CD4-positive, alpha-beta T cell treated with Interleukin-15 for 1 hour (primary cell): ENCODE measurements at places on chromosomes 4 and X.

DNA sequence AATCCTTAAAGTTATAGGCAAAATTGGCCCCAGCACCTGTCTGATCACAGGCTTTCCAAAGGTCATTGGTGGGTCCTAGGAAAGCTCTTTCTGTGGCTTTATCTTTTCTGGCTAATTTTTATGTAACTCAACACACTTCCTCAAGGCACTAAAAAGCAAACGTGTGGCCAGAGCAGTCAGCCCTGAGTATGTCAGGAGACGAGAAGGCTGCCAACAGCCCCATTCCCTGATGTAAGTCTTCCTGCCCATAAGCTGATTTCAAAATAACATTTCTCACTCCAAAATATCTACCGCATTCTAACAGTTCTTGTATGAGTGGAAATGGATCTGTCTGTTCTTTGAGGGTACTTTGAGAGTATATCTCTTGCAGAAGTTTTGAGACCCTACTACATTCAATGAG is 25.5 kb upstream of the FUNDC1 start:
- no peak for DNase-seq

- no peak for DNase-seq
Measured at GRCh38 chr4:184171011-184171410, 46.7 kb downstream of the ENPP6 start.

- no peak for DNase-seq
Measured at GRCh38 chr4:96776920-96777527, 937.1 kb downstream of the PDHA2 start.

DNA sequence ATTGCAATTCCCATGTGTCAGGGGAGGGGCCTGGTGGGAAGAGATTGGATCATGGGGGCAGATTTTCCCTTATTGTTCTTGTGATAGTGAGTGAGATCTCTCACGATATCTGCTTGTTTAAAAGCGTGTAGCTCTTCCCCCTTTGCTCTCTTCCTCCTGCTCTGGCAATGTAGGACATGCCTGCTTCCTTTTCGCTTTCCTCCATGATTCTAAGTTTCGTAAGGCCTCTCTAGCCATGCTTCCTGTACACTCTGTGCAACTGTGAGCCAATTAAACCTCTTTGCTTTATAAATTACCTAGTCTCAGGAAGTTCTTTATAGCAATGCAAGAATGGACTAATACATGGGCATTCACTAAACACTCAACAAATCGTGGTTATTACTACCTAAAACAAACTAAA is 37.2 kb upstream of the PAPSS1 start:
- no peak for DNase-seq

DNA sequence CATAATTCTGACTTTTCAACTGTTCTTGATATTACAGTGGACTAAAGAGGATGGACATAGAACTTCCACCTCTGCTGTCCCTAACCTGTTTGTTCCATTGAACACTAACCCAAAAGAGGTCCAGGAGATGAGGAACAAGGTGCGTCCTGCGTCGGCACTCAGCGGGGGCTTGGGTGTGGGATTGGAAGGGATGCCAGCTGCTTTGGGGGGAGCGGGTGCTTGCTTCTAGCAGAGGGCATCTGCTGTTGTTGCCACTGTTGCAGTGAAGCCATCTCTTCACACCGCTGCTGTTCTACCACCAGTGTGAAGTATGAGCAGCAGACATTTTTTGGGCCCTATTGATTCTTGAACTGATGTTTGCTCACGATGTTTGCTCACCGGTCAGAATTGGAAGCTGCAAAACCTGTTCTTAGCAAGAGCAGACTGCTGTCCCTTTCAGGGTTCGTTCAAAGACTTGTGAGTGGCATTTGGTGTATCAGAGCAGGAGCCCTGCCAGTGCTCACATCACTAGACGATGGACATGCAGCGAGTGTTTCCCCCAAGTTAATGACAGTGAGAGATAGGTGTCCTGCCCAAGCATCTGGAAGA is 55.4 kb downstream of the NOP14 start:
- DNase-seq, result no peak

- DNase-seq, result no peak
Measured at GRCh38 chr4:37885496-37885895, 5.4 kb upstream of the TBC1D1 start.

DNA sequence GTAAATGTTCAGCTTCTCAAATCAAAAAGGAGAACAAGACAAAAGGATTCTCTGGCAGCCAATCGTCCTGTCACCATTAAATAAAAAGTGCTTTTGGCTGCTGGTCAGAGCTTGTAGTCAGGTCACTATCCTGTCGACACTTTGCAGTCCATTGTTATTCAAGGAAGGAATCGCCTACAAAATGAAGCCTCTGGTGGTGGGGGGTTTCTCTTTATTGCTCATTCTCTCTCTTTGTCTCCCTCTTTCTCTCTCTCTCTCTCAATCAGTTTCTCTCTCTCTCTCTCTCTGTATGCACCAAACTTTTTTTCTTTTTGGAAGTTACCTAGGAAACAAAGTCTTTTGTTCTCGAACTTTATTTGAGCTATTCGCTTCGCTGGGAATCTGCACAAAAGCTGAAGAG is 17.6 kb upstream of the SCML1 start:
- DNase-seq, result no peak

DNA sequence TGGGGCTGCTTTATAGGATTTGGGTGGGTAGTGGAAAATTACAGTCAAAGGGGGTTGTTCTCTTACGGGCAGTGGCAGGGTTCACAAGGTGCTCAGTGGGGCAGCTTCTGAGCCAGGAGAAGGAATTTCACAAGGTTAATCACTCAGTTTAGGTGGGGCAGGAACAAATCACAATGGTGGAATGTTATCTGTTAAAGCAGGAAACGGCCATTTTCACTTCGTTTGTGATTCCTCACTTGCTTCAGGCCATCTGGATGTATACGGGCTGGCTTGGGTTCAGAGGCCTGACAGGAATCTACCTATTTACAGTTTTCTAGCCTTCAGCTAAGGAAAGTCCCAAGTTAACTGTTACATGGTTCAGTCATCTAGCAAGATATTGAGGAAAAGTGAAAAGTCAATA is 1003.5 kb downstream of the STPG2 start:
- no peak for DNase-seq

- no peak for DNase-seq
Measured at GRCh38 chr4:16142598-16143310, 58.9 kb upstream of the PROM1 start.

GRCh38 chrX:79133904-79134303 is 10.6 kb upstream of the GPR174 start:
- peak; percentile 69 for DNase-seq

GRCh38 chr4:113170115-113170804 is 120.8 kb downstream of the ANK2 start:
- no peak for DNase-seq

- no peak for DNase-seq
Measured at GRCh38 chrX:44954562-44954961, 81.6 kb downstream of the KDM6A start.

GRCh38 chrX:9339603-9340491 is 125.0 kb upstream of the TBL1X start:
- peak; percentile 46 for DNase-seq

DNA sequence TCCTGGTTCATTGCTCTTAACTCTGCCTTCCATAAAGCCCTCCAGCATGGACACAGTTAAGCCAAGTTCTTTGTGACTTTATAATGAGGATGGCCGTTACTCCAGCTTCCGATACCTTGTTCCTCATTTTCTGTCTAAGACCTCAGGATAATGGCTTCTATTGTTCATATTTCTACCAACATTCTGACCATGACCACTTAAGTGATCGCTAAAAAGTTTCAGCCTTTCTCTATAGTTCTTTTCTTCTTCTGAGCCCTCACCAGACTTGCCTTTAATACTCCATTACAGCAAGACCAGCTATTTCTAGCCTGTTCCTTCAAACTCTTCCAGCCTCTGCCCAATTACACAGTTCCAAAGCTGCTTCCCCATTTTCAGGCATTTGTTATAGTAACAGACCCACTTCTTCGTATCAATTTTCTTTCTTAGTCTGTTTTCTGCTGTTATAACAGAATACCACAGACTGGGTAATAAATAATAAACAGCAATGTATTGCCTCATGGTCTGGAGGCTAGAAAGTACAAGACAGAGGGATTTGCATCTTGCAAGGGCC is 12.3 kb downstream of the RNF175 start:
- DNase-seq, result no peak

DNA sequence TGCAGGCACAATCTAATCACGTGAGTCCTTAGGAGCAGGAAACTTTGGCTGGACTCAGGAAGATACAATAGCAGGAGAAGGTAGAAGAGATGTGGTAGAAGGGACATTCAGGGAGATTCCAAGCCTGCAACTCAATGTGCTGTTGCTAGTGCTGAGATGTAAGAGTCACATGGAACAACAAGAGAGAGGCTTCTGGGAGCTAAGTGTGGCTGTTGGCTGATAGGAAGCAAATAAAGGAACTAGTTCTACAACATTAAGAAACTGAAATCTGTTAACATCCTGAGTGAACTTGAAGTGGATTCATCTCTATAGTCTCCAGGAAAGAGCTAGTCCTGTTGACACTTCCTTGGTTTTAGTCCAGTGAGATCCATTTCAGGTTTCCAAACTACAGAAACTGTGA is 1207.4 kb downstream of the ADGRL3 start:
- DNase-seq, result no peak

DNA sequence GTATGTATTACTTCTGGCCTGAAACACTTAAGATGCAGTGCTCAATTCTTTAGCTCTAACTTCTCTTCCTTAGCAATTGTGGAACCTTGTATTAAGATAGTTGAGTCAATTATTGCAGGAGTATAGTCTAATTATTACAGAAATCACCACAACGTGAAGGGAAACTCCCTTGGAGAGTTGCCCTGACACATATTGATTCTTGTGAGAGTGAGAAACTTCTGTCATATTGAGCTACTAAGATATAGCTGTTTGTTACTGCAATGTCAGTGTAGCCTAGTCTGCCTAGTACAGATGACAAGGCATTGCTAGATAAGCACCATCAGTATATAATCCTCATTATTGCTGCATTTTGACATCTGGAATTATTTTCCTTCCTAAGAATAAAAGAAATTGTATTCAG is 82.7 kb upstream of the TEX13C start:
- DNase-seq, result no peak

DNA sequence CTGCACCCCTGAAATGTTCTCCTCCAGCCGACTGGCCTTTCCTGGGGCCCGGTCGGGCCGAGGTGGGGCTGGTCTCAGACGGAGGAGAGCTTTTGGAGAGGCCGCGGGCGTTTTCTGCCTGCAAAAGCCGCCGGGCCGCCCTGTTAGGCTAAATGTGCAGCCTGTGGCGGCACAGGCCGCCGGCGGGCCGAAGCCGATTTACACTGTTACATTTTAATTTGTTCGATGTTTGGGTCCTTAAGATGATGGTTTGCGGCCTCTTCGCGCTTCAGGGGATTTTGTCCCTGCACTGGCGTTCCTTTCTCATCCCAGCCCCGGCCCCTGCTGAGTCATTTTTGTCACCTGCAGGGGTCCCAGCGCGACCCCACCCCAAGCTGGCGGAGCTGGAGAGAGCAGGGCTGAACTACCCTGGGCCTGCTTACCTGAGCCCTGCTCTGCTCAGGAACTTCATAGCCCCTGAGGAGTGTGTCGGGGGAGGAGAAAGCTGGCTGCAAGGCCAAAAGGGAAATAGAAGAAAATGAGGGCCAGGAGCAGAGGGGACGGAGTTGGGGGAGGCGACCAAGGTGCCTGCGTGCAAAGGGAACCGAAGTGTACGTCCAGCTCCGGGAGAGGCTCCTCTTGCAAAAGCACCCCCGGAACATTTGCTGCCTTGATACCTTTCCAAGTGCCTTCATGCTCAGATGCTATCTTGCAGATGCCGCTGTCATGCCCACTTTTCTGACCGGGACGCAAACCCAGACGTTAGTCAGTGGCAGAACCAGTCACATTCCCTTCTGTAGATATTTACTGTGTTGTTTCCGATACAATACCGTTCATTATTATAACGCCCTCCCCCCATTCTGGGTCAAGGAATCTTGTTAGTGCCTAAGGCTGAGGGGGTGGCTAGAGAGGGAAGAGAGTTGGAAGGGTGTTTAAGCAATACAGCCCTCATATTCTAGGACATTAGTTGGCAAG is 977 bp upstream of the RBBP7 start:
- DNase-seq, result no peak

DNA sequence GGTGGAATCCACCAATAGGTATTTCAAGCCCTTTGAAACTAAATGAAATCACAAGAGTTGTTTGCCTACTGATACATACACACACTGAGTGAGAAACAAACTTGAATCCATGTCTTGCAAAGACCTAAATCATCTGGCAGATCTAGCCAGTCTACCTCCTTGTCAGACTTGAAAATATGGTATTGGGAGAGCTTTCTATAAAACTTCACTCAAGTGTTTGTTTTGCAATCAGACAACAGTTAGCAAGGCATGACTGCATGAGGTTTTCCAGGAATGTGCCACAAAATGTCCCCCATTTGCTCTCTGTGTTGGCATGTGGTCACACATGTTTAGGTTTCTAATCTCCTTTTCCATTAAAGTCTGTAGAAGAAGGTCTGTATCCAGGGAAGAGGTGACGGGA is 52.4 kb downstream of the MAP3K15 start:
- DNase-seq, result no peak

DNA sequence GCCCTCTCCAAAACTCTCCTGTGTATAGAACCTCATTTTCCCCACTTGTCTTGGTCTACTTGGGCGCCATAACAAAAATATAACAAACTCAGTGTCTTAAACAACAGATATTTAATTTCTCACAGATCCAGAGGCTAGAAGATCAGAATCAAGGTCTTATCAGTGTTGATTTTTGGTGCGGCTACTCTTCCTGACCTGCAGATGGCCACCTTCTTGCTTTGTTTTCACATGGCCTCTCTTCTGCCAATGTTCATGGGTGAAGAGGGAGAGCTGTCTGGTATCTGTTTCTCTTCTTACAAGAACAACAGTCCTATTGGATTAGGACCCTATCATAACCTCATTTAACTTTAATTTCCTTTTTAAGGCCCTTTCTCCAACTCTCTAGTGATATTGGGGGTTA is 177.3 kb downstream of the PABPC4L start:
- DNase-seq, result no peak

- DNase-seq, result no peak
Measured at GRCh38 chrX:139905051-139905450, 27.8 kb downstream of the ATP11C start.

DNA sequence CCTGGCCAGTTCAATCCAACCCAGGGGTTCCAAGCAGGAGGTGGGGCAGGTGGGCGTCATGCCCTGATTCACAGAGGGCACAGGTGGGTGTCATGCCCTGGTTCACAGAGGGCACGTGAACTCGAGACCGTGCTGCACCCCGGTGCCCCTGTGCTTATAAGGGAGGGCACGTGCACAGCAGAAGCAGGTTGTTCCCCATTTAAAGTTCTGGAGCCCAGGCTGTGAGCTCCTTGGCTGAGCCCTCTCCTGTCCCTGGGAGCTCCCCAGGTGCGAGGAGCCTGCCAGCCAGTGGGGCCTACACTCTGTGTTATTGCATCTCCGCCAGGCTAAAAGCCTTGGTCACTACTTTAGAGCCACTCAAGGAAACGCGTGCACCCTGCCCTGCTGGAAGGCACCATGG is 3.2 kb upstream of the CPZ start:
- no peak for DNase-seq

DNA sequence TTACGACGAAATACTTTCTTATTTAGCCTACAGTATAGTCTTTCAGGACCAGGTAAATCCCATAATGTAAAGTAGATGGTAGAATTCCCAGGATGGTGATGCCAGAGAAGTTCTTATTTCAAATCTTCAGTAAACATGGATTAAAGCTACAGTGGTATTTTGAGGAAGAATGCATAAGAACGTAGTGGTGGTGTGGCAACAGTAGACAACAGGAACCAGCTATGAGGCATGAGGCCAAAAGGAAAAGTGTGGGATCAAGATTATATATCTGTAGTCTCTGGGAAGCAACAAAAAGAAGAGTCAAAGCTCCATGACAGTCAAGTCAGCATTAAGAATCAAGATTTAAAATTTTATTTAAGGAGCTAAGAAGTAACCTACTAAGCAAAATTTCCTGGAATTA is 60.2 kb downstream of the METTL14 start:
- DNase-seq, result no peak
